ENCODE measurements at places on chromosomes 2 and 18.

- no peak for DNase-seq
These were observed 92.5 kb upstream of the RBBP8 start for GRCh38 chr18:22840606-22841144.

DNA sequence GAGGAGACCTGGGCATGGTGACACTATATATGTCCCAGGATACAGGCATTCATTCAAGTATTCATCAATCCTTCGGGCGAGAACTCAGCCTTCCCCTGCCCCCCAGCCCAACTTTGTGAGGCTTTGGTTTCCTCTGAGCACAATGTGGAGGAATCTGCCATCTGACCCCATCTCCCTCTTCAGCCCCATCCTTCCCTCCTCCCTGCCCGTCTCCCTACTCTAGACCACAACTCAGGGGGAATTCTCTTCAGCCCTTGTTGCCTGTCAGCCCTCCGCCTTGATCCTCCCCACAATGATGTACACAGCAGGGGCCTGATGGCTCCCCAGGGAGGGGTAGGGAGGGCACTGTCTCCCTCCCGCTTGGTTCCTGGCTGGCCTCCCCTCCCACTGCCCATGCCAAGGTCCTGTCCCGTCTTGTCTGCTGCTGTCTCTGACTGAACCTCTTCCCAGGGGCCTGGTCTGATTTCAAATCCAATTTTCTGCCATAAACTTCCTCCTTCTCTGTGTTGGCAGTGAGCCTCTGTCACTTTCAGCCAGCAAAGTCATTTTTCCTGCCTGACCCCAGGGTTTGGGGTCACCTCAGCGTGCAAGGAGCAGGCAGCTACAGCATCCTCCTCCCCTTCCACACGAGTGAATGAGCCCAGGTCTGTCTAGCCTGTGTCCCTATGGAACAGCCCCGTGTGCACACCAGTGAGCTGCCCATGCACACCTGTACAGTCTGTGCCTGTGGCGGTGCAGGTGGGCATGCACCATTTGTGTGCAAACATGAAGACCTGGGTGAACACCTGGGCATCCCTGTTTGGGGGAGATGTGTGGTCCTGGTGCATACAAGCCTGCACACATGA lies 197.3 kb downstream of the CELF4 start:
- no peak for DNase-seq

DNA sequence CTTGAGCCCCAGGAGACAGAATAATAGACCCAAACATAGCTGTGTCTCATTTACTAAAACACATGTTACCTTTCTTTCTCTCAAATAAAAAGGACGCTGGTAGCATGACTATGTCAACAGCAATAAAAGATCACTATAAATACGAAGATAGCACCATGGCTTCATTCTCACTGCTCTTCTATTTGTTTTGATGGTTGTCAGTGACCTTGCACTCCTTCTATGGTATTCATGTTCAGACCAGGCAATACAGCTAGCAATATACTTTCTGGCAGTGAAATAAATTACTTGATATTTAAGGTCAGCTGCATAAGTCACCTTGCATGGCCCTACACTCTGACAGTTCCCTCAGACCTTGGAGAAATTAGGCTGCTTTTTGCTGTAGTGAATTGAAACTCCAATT lies 263.2 kb upstream of the CDH7 start:
- DNase-seq, result no peak

GRCh38 chr2:215535125-215535668 lies 99.3 kb upstream of the FN1 start:
- DNase-seq, result no peak

- DNase-seq, result no peak
These were observed 193.3 kb downstream of the ANKRD30B start for GRCh38 chr18:14941256-14941655.

DNA sequence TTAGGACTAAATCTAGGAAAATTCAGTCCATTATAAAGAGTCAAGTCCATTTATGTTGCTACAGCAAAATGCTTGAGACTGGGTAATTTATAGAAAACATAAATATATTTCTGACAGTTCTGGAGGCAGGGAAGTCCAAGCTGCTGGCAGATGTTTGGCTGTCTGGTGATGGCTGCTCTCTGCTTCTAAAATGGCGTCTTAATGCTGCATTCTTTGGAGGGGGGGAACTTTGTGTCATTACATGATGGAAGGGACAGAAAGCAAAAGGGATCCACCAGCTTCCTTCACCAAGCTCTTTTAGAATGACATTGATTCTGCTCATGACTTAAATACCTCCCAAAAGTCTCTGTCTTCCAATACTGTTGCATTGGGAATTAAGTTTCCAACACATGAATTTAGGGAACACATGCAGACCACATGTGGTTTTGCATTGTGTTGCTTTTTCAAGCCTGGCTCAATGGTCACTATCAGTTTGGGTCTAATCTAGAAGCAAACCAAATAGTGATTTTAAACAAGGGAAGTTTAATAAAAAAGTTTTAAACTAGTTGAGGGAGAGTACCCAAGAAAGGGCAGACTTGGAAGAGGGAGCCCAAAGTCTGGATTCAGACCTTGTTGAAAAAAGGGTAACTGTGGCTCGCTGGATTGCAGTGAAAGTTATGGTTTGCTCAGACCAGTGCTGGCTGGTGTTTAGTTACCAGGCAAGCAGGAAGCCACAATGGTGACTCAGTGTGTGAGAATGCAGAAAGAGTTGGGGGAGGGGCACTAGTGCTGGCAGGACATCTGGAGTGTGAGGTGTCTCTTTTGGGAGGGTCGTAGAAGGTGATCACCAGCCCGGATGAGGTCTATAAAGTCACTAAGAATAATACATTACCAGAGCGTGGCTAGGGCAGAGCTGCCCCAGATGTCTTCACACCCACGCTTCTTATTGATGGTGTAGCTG lies 30.8 kb downstream of the C18orf54 start:
- DNase-seq, result peak; percentile 75

- no peak for DNase-seq
These were observed 70.5 kb downstream of the CSRNP3 start for GRCh38 chr2:165539985-165540384.

DNA sequence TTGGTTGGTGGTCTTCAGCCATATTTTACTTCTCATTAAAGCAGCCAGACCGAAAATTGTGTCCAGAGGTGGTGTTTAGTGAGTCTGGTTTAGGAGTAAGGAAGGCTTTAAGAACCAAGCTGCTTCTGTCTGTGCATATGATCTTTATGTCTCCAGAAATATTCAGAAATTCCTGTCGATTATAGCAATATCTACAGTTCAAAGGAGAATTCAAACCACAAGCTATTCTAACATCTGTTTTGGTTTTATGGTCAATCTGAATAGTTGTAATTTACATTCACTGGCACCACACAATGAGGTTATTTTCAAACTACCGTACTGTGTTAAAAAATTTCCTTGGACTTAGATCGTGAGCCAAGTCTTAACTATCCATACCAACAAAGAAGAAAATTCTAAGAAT lies 11.3 kb downstream of the UPP2 start:
- no peak for DNase-seq

- DNase-seq, result no peak
These were observed 133.3 kb downstream of the LCLAT1 start for GRCh38 chr2:30580391-30580790.

- no peak for DNase-seq
These were observed 414.9 kb downstream of the SATB2 start for GRCh38 chr2:199042660-199043379.

GRCh38 chr2:65666156-65666725 lies 233.8 kb upstream of the SPRED2 start:
- DNase-seq, result no peak

DNA sequence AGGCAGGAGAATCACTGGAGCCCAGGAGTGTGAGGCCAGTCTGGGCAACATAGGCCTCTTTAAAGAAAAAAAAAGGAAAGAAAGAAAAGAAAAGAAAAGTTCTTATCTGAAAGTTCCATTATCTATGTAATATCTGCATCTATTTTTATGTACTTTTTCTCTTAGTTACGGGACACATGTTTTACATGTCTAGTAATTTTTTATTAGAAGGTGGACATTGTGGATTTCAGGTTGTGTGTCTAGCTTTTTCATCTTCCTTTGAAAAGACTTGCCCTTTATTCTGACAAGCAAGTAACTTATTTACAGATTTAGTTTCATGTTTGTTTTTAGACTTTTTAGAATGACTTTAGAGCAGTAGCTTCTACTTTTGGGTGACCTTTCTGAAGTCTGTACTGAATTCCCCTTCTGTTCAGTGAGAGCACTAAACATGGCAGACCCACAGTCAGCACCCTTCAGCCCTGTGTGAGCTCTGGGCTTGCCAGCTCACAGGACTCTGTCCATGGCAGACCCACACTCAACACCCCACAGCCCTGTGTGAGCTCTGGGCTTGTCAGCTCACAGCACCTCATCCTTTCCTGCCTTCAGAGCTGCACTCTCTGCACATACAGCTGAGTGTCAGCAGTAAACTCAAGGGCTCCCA lies 17.5 kb downstream of the TRAPPC12 start:
- no peak for DNase-seq

DNA sequence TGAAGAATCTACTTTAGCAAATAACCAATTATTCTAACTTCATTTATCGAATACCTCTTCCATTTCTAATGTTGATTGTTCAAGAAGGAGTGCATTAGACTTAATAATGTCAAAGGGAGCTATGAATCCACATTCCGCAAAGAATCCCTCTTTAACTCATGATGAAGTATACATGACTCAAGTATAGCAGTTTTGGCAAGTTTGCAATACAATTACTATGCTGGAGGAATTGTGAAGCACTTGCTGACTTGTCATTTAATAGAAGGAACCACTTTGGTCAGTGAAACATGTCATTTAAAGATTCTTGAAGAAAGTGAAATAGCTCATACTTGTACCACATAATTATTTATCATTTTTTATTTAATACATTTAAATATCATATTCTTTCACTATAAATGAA lies 125.1 kb downstream of the SLC39A10 start:
- no peak for DNase-seq

- no peak for DNase-seq
These were observed 12.0 kb upstream of the CRIM1 start for GRCh38 chr2:36343606-36344005.

DNA sequence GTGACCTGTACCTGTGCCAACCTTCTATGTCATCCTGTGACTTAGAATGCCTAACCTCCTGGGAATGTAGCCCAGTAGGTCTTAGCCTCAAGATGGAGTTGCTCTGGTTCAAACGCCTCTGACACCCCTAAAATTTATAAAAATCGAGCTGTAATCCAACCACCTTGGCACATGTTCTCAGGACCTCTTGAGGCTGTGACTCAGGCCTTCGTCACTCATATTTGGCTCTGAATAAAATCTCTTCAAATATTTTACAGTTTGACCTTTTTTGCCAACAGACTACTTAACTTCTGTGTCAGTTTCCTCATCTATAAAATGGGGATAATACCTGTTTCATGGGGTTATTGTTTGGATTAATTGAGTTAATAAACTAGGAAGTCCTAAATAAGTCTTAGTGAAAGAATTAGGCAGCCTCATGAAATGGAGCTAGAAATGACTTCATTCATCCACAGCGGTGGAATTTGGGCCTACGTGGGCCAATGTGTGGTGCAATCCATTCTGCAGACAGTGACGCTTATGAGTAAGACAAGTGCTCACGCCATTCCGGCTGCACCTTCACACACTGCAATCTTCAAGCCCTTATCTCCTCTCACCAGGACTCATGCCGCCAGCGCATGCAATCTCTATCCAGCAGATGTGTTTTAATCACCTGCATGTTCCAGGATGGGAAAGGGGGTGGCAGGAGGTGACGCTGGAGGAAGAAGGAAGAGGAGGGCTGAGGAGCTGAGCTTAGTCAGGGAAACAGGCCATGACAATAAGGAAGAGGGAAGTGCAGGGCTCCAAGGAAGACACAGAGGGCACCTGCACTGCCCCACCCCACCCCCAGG lies 2.0 kb upstream of the UBE2F start:
- DNase-seq, result no peak

DNA sequence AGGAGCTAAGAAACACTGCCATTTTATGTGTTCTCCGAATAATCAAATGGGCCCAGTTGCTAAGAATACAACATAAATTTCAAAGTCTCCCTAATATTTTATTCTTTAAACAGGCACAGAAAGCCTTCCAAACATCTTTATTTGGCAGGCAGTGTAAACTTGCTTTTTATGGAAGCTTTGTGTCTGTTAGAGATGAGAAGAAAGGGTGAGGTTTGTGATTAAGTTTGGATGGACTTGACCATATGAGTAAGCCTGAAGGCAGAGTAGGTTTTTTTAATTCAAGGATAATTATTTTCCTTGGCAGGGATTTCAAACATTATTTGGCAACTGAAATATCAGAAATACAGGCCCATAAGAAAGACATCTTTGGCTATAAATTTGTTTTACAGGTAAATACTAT lies 62.9 kb downstream of the COX7A2L start:
- DNase-seq, result no peak

DNA sequence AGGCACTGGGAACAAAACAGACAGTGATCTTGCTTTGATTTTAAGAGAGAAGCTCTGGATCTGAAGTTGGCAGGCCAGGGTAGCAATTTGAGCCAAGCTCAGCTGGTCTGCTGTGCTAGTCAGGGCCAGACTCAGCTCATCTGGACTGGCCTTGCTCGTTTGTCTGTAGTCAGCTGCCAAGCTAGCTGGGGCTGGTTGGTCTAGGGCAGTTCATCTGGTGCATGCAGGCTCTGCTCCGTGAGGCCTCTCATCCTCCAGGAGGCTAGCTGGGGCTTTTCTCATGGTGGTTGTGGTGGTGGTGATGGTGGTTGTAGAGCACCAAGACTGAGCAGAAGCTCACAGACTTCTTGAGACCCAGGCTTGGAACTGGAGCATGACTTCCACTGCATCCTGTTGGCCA lies 10.3 kb downstream of the FBLN7 start:
- no peak for DNase-seq

DNA sequence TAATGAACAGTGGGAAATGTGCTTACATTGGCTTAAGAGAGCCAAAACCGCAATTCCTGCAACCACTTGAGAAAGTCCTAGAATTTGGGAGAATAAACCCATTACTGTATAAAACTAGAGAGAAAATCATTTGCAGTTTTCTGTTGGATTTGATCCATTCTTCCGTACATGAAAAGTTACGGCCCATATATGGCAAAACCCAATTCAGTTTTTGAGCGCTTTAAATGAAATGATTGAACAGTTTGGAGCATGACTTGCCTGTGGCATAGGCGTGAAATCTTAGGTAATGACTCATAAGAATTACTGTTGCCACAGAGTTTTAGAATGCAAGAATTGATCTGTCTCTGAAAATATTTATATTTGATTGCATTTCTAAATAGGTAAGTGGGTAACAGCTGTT lies 52.0 kb downstream of the PHLPP1 start:
- no peak for DNase-seq

DNA sequence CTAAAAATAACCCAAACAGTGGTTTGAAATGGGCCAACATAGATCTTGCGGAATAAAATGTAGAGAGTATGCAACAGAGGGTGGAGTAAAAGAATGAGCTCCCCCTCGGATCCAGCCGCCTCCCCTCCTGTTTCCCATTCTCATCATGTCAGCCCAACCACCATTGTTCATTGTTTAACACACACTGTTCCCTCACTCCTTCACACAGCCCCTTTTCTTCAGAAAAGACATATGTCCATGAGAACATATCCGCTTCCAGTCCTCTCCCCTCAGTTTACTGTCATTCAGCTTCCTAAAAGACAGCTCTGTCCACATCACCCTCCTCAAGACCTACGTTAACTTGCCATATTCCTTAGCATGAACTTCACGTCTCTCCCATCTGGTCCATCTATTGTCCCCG lies 62.9 kb upstream of the SERTAD2 start:
- no peak for DNase-seq

Measured in hematopoietic multipotent progenitor cell (in vitro differentiated cells).